CD4-positive, CD25-positive, alpha-beta regulatory T cell (primary cell): ENCODE measurements at places on chromosomes 3 and 15.

- no peak for DNase-seq
Measured at GRCh38 chr3:13325892-13326443, 94.2 kb downstream of the NUP210 start.

DNA sequence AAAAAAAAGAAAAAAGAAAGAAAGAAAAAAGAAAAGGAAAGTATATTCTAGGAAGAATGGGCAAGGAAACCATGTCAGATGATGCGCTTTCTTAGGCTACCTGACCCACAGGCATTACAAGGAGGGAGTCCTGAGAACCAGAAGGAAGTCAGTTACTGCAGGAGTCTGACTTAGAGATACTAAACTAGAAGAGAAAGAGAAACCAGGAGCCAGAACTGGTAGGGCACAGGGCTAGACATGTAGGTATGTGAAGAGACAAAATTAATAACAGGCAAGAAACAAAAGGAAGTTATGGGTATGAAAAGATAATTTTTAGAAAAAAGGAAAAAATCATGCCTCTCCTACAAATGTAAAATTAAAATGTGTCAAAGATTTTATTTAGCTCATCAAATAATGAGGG, 63.3 kb upstream of the LRRN1 start:
- no peak for DNase-seq

- no peak for DNase-seq
Measured at GRCh38 chr15:87557881-87558280, 698.7 kb downstream of the NTRK3 start.

DNA sequence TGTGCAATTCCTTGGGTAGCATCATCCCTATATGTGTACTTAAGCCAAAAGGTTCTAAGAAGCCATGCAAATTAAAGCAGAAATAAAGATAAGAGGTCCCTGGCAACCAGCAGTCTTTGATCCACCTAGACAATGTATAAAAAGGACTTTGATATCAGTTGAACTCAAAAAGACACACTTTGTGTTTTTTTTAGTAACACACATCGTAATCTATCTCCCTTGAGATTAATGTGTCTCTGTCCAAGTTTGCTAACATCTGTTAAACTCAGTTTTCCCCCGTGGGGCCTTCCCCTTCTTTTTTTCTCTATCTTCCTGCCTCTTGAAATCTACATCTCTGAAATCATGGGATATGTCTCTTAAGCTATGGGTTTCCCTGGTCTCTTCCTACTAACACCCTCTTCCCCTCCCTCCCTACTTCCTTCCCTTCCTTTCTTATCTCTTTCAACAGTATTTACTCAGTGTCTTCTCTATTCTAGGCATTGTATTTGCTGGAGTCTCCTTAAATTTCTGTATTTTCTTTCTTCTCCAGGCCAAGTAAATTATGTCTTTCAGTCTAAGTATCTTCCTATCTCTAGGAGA, 27.7 kb downstream of the ALDH1A2 start:
- no peak for DNase-seq

DNA sequence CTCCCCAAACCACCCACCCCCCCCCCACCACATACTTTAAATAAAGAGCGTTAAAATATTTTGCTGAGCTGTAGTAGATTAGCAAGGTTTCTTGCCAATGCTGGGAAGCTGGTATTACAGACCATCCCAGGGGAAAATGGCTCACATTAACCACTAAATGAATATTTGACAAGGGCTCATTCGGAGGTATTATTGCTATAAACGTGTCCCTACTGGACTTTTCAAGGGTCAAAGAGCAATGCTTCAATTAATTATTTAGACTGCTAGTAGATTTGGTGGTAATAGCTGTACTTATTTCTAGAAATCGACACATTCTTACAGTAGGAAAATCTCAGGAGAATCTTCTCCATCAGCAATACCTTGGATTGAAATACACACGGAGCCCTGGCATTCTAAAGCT, 5.2 kb downstream of the SOX2 start:
- no peak for DNase-seq

DNA sequence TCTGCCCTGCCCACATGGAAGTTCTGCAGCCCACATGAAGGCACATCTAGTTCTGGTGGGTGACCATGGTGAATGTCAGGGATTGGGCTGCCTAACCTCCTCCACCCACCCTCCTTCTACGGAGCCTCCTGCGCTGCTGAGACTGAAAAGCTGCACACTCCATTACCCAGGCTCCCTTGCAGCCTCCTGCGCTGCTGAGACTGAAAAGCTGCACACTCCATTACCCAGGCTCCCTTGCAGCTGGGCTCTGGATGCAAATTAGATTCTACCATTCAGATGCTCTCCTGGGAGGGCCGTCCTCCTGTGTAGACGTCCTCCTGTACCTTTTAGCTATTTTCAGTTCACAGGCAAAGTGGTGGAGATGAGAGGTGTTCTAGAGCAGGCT, 32.1 kb downstream of the POMGNT2 start:
- DNase-seq, result no peak

DNA sequence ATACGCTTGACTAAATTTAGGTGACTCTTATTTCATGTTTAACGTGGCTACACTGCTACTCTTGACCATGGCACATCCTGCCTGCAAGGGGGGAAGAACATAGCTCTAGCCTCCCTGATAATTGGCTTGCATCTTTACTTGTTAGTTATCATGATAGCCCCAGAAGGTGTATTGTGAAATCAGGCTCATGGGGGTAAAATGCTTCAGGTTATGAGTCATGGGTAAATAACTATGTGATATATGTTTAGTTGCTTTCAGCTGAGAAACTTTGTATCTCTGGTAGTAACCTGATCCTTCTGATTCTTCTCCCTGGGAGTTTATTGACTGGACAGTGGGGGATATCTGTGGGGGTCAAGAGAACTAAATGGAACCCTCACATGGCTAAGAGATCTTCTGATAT, 660.8 kb upstream of the UBE2E2 start:
- DNase-seq, result no peak

DNA sequence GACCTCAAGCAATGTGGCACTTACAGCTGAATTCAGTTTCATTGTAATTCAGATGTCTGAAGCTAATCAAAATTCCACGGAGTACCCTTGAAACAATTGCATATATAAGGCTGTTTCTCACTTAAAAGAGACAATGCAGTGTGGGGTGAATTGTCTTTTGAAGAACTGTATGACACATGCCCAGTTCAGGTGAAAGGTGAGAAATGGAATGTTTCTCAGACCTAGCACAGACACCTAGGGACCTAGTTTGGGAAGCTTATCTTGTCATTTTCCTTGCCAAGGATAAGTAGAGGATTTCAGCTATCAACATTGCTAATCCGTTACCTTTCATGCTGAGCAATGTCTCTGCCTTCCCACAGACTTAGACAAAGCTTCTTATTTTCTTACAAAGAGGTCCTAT, 36.3 kb downstream of the MBNL1 start:
- no peak for DNase-seq

- DNase-seq, result no peak
Measured at GRCh38 chr3:150582620-150583019, 20.5 kb upstream of the SELENOT start.

DNA sequence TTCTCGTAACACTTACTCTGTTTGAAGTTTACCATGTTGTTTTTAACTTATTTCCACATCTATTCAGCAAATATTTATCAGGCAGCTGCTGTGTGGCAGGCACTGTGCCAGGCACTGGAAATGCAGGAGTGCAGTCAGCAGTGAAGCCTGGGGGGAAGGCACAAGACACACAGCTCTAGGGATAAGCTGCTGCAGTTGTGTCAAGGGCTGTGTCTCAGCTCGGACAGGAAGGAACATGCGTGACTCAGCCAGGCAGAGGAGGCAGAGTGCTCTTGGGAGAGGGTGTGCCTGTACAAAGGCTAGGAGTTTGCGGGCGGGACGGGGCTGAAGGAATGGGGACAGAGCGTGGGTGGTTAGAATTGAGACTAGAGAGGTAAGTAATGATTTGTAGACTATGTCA, 24.7 kb downstream of the LYSMD4 start:
- no peak for DNase-seq

- no peak for DNase-seq
Measured at GRCh38 chr3:51943451-51944391, 1.6 kb downstream of the PARP3 start.

GRCh38 chr3:105866656-105867653, 1.9 kb downstream of the CBLB start:
- no peak for DNase-seq

- DNase-seq, result peak; percentile 71
Measured at GRCh38 chr3:33372218-33373081, 67.8 kb downstream of the UBP1 start.

GRCh38 chr3:179825527-179826246, 172.8 kb downstream of the USP13 start:
- DNase-seq, result no peak

- DNase-seq, result no peak
Measured at GRCh38 chr15:95368191-95368590, 962.3 kb upstream of the NR2F2 start.

DNA sequence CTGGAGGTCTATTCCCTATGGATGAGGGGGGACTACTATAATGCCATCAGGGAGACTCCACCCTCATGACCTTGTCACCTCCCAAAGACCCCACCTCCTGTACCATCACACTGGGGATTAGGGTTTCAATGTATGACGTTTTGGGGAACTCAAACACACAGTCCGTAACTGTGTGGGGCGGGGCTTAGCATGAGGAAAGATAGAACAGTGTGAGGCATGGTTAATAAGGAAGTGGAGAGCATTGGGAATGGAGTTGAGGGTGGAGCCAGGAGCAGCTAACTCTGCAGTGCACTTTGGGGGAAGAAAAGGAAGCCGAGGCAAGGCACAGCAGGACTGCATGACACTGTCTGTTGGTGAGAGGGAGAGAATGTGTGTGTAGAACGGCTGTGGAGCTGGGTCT, 90.9 kb upstream of the AGBL1 start:
- no peak for DNase-seq

- no peak for DNase-seq
Measured at GRCh38 chr3:53027254-53027844, 18.5 kb downstream of the SFMBT1 start.

- DNase-seq, result no peak
Measured at GRCh38 chr3:73805435-73805834, 180.7 kb upstream of the PDZRN3 start.

DNA sequence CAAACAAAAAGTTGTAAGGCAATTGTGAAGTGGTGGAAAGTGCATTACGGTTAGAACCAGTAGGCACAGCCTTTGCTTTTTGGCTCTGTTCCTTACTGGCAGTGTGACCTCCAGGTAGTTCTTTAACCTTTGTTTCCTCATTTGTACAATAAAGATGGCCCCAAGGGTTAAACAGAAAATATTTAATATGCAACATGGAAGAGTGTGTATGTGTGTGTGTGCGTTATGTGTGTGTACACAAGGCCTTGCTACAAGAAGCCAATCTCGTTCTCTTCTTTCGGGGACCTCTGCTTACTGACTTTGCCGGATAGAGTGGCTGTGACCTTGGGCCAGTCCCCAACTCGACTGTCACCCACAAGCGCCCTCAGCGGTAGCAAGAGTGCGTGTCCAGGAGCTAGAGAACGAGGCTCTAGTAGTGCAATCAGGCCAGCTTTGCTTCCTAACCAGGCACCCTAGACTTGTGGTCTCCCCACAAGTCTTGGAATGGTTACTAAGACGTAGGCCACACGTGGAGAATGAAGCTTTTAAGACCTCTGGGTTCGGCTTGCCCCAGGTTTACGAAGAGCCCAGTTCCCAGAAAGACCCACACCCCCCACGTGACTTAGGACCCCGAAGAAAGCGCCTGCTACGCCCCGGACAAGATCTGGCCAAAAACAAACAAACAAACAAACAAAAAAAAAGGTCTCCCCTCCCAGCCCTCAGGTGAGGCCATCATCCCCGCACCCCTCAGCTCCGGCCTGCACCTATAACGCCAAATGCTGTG, 593 bp downstream of the CIAO2A start:
- DNase-seq, result peak; percentile 63

DNA sequence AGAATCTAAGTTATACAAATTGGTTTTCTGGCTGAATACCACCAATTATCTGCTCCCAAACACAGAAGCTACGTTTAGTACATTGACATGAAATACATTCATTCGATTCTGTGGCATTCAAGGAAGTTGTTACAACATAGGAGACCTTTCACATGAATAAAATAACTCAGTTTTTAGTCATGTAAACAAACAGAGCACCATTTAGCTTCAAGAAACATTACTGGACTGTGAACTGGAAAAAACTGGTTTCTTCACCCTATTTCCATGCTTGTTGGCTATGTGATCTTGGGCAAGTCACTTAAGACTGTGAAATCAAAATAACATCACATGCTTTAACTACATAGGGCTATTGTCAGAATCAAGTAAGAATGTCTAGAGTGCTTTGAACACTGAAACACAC, 46.2 kb downstream of the NRG4 start:
- DNase-seq, result no peak

GRCh38 chr15:30962079-30962478, 29.3 kb downstream of the MTMR10 start:
- no peak for DNase-seq

DNA sequence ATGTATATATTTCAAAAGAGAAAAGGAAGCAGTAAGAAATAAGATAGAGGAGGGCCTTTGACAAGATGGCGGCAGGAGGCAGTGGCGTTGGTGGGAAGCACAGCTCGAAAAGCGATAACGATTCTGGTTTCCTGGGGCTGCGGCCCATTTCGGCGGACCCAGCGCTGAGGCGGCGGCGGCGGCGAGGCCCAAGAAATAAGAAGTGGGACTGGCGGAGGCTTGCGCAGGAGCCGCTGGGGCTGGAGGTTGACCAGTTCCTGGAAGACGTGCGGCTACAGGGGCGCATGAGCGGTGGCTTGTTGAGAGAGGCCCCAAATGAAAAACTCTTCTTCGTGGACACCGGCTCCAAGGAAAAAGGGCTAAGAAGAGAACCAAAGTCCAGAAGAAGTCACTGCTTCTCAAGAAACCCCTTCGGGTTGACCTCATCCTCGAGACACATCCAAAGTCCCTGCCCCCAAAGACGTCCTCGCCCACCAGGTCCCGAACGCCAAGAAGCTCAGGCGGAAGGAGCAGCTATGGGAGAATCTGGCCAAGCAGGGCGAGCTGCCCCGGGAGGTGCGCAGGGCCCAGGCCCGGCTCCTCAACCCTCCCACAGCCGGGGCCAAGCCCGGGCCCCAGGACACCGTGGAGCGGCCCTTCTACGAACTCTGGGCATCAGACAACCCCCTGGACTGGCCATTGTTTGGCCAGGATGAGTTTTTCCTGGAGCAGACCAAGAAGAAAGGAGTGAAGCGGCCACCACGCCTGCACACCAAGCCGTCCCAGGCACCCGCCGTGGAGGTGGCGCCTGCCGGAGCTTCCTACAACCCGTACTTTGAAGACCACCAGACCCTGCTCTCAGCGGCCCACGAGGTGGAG, 624.3 kb downstream of the MCTP2 start:
- no peak for DNase-seq

DNA sequence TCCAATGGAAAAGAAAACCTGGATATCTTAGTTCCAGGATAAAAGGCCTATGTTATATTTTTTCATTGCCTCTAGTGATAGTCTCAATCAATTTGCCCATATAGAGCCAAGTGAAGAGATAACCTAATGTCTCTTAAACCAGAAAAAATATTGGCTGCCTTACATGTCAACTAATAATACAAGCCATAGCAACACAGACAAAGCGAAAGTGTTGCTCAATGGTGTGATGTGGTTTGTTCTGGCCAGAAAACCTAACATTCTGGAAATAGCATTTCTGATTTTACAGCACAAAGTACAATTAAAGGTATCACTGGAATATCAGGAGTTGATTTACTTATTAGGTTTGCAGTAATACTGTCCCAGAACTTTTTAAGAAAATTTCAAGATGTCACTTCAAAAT, 101.5 kb downstream of the ATP8B4 start:
- DNase-seq, result no peak

- peak; percentile 18 for DNase-seq
Measured at GRCh38 chr3:58052373-58053273, 44.4 kb downstream of the FLNB start.
